Fibroblast of the aortic adventitia (primary cell): ENCODE measurements at places on chromosomes 12 and 14. TPM values are rescaled to one million over a fixed set of nuclear protein-coding genes. Genes with fewer than 3 reads are reported as not detected.

EIF2S3B gene
- 7.1 and 9.2 TPM in 2 replicates for total RNA-seq

OR8S1 gene
- total RNA-seq = not detected in 2 replicates

TAS2R42 gene
- not detected in 2 replicates for total RNA-seq

LMNTD1 gene
- 1.3 TPM in 1 of 2 replicates, not detected in the other for total RNA-seq

CLEC14A gene
- total RNA-seq = 0.63 and 4.5 TPM in 2 replicates
